CD4-positive, alpha-beta memory T cell (primary cell): ENCODE measurements at places on chromosomes 5 and 9. TPM values are rescaled to one million over a fixed set of nuclear protein-coding genes. Genes with fewer than 3 reads are reported as not detected.

The RGS14 gene
- total RNA-seq = 168 TPM

The LCN1 gene
- not detected for total RNA-seq

The AMBP gene
- total RNA-seq = not detected

The STPG3 gene
- not detected for total RNA-seq

The RNF180 gene
- not detected for total RNA-seq
